ENCODE measurements at places on chromosomes 3 and 15.

DNA sequence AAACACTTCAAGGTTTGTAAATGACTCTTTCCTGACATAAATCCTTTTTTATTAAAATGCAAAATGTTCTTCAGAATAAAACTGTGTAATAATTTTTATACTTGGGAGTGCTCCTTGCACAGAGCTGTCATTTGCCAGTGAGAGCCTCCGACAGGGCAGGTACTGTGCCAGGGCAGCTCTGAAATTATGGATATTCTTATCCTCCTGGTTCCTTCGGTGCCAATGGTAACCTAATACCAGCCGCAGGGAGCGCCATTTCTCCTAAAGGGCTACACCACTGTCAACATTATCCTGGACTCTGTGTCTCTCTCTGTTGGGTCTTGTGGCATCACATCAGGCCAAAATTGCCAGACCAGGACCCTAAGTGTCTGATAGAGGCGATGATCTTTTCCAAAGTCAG, 33.0 kb downstream of the CHDH start:
- peak; percentile 8 for DNase-seq

DNA sequence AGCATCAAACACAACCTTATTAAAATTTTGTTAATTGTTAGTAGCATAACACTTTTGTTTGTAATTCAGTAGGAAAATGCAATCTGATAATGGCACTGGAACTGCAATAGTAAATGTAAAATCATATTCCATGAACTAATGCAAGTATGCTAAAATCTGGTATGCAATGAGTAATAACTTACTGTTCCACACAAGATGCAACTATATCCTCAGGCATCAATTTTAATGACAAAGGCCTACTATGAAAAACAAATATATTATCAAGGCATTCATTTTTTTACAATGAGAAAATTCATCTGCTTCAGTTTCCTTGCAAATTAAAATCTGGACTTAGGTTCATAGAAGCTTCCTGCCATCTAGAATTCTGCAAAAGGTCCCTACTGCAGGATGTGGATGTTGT, 1.4 kb upstream of the NSMCE3 start:
- DNase-seq = no peak

DNA sequence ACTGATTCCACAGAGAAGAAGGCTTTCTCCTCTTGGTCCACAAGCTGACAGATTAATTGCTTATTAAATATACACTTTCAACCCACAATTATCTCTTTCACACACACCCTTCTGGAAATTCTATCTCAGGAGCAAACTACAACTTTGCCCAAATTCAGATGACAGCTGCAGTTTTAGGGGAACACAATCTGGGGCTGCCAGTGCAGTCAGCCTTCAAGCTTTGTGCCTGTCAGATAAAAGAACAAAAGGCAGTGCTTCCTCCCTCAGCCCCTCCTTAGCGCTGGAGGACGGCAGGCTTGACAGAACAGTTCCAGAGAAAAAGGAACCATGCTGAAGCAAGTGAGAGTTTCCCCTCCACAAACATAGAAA, 99.6 kb downstream of the TMCC1 start:
- DNase-seq = no peak

- DNase-seq = no peak
Observed at GRCh38 chr3:21913791-21914190, 162.8 kb upstream of the ZNF385D start.

- DNase-seq = no peak
Observed at GRCh38 chr15:61182946-61183345, 46.2 kb downstream of the RORA start.

DNA sequence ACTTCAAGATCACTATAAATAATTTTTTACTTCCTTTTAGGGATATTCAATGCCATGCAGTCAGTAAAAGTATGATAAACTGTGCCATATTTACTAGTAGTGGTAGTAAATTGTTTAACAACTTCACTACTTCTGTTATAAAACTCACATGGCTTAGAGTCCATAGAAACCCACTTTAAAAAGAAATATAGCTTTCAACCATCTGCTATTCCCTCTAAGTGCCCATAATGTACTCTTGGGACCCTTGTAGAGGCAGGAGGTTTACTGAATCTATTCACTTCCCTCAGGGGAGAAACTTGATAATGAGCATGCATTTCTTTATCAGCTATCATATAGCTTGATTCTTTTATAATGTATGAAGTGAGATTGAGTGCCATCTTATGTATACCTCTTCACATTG, 1448.4 kb upstream of the ALCAM start:
- no peak for DNase-seq

- DNase-seq = no peak
Observed at GRCh38 chr3:99877031-99877579, 59.4 kb downstream of the CMSS1 start.

- no peak for DNase-seq
Observed at GRCh38 chr15:58448906-58449305, 17.1 kb downstream of the LIPC start.

All from left forelimb (tissue), 1 donor.